ENCODE measurements at places on chromosomes 1 and 21.

- no peak for DNase-seq
Measured at GRCh38 chr21:31875496-31876015, 2.7 kb downstream of the HUNK start.

- DNase-seq, result no peak
Measured at GRCh38 chr21:29144736-29145353, 14.4 kb downstream of the MAP3K7CL start.

DNA sequence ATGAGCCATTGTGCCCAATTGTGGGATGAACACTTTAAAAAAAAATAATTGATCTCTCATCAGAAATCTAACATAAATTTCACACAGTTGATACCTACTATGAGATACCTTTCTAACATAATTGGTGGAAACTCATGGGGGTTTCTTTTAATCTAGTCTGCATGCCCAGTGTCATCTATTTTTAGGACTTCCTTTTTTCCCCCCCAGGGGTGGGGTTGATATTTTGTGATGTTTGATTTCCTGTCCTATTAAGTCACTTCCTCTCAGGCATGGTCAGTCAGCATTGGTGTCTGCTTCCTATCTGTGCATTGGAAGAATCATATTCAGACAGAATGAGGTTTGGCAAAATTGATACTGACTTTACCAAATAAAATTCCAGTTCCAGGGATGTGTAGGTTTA lies 21.5 kb downstream of the NFYC start:
- DNase-seq, result no peak

GRCh38 chr1:82515650-82516049 lies 714.9 kb downstream of the ADGRL2 start:
- DNase-seq, result no peak
